ENCODE measurements at places on chromosomes 2 and 18.
A peak's percentile ranks its signal among the peaks of the same experiment; 100 is the strongest.

GRCh38 chr2:85503851-85504777 lies 34.9 kb upstream of the MAT2A start:
- peak; percentile 9 for DNase-seq

DNA sequence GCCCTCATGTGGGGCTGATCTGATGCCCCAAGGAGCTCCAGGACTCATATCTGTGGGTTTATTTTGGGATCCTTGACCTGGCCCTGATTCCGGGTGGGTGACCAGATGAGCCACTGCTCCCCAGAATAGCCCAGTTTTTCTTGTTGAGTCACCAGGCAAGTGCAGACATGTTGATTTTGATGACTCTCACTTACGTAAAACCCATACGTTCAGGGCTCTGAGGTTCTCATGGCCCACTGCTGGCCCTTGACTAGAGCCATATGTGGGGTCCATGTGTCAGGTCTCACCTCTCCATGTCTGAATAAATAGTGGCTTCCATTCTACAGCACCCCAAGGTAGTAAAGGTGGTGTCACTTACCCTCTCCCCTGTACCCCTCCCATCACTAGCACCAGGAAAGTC lies 41.9 kb downstream of the CDC42EP3 start:
- DNase-seq = no peak

DNA sequence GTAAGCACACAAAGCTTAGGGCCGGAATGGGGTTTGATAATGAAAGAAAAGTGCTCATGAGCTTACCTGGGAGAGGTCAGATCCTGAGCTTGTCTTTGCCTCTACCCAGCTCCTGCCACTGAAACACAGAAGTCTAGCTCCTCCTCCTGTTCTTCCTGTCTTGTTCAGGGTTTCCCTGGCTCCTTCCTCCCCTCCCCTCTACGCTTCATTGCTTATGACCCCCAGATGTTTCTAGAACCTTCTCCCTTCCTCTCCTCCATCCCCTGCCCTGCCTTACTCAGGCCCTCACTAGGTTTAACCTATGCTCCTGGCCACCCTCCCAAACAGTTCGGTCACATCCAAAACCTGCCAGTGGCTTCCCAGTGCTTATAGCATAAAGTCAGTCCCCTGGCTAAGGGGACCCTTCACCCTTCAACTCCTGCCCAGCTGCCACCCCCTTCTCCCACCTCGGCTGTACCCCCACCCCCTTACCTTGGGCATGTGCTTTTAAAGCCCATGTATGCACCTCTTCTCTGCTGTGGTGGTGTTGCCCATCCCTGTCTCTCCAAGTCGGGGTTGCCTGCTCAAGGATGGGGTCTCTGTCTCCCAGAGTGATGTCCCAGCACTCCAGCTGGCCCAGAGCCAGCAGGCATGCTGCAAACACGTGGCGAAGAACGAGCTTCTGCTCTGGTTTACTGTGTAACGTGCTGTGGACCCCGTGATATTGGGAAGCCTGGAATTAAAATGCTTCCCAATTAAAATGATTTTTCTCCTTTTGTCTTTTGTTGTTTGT lies 233.6 kb downstream of the TPGS2 start:
- no peak for DNase-seq

DNA sequence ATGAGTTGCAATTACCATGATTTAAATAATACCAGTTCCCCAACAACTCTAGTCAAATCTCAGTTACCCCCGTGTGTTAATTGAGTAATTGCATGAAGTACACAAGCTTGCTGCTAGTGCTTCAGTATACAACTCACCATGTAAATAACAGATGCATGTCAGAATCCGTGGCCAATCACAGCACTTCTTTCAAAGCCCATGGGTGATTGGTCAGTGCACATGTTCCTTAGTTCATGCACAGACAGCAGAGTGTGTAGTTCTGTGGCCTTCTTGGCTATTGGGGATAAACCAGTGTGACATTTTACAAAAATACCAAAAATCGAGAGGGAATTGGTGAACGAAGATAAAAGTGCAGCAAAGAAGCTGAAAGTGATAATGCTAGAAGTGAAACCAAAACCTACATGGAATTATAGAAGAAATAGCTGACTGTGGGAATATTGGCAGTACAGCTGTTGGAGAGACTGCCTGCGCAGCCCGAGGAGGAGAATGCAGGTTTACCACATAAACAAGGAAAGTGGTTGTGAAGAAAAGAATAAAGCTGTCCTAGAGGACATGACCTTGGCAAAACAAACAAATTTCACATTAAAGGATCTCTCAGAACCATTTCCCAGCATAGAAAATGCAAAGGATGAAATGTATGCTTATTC lies 59.4 kb downstream of the NEDD4L start:
- no peak for DNase-seq

GRCh38 chr2:95333056-95333455 lies 35.9 kb downstream of the KCNIP3 start:
- DNase-seq = no peak

DNA sequence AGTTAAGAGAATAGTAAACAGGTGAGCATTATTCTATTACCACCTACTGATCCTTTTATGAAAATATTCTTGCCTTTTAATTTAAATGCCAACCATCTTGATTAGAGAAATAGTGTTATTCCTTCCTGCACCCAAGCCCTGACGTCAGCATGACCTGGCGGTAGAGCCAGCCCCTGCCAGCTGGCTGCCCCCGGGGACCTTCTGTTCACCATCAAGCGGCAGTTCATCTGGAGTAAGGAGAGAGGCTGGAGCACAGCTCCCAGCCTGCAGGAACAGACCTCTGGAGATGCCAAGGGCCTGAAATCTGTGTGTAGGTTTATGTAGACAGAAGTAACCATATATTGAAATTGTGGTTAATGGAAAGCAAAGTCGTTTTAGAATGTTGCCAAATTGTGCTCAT lies 171.8 kb downstream of the GBX2 start:
- DNase-seq = no peak

DNA sequence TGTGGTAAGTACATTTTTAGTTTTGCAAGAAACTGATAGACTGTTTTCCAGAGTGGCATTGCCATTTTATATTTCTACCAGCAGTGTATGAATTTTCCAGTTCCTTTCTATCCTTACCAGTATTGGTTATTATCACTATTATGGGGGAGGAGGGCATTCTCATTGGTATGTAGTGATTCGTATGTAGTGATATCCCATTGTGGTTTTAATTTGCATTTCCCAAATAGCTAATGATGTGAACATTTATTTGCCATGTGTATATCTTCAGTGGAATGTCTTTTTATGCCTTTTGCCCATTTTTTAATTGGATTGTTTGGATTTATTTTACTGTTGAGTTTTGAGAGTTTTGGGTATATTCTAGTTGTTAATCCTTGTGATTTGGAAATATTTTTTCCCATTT lies 16.9 kb downstream of the EIF5B start:
- DNase-seq = no peak

- DNase-seq = no peak
Measured at GRCh38 chr2:38386377-38386776, 9.3 kb upstream of the ATL2 start.

DNA sequence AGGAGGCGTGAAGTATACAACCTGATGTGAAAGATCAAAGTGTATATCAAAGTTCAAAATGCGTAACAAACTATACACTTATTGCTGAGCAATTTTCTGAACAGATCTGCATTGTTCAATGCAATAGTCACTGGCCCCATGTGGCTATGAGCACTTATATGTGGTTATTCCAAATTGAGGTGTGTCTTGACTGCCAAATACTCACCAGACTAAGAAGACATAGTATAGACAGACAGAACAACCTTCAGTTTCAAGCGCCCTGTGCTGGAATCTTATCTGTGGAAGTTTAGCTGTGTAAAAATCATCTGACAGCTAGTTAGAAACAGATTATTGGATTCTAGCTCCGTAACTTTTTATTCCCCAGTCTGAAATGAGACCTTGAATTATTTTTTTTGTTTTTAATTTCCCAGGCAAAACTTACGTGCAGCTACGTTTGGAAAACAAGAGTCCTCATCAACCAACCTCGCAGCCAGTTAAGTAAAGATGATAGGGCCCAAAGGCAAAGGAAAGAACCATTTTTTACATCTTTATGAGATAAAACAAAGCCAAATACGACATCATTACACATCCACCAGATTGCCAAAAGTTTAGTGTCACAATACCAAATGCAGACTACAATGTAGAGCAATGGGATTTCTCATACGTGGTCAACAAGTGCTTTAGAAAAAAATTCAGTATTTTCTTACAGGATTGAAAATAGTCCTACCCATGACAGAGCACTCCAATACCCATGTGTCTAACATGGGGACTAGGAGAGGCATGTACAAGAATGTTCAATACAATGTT lies 37.2 kb downstream of the MBOAT2 start:
- no peak for DNase-seq

GRCh38 chr2:224971214-224971613 lies 71.1 kb downstream of the DOCK10 start:
- no peak for DNase-seq

DNA sequence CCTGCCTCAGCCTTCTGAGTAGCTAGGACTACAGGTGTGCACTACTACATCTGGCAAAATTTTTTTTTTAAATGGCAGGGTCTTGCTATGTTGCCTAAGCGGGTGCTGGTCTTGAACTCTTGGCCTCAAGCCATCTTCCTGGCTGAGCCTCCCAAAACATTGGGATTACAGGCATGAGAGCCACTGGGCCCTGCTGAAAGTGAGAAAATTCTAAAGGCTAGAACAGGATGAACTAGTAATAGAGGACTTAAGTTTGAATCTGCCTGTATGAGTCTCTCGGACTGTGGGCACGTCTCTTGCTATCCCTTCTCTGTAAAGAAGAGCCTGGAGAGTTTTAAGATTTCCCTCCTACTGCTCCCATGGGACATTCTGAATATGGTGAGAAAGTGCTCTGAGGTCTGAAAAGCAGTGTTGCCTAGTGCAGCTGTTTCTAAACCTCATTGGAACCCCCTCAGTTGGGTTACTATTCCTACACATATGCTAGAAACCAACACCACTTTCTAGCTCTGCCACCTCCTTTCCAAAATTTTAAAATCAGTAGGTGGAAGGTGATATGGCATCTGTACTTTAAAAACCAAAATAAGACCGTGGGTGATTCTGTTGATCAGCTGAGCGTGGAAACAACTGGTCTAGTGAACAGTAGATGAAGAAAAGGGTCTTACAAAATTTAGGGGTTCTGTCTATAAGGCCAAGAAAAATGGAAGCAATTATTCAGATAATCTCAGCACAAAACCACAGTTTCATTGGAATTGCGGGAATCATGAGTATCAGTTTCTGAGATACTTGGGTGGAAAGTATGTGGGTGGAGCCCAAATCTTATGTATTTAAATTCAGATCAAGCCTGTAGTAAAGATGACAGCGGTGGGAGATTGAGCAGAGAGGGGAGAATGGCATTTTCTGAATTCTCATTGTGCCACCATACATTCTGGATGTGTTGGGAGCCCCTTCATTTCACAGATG lies 259.8 kb upstream of the CXCR4 start:
- no peak for DNase-seq

- no peak for DNase-seq
Measured at GRCh38 chr18:48923746-48924629, 26.8 kb downstream of the SMAD7 start.

- no peak for DNase-seq
Measured at GRCh38 chr2:174025271-174026121, 60.3 kb upstream of the SP3 start.

GRCh38 chr2:14827226-14828023 lies 194.9 kb downstream of the LRATD1 start:
- no peak for DNase-seq

- DNase-seq = no peak
Measured at GRCh38 chr18:75521816-75522215, 94.3 kb upstream of the SMIM21 start.
